ENCODE measurements at places on chromosomes 4 and X.

GRCh38 chr4:136078976-136079375 is 1453.3 kb downstream of the PCDH18 start:
- H3K4me1 ChIP-seq = no peaks in the 10 kb centered on the region
- no peaks in the 10 kb centered on the region for H3K36me3 ChIP-seq
- no peaks in the 10 kb centered on the region for H3K27me3 ChIP-seq
- no peak overlapping the region for H3K27ac ChIP-seq
- no peak for DNase-seq

GRCh38 chr4:165714650-165715049 is 158.4 kb upstream of the TLL1 start:
- no peaks in the 10 kb centered on the region for H3K4me1 ChIP-seq
- no peak overlapping the region for H3K27ac ChIP-seq
- no peaks in the 10 kb centered on the region for H3K27me3 ChIP-seq
- no peak overlapping the region for H3K4me3 ChIP-seq

DNA sequence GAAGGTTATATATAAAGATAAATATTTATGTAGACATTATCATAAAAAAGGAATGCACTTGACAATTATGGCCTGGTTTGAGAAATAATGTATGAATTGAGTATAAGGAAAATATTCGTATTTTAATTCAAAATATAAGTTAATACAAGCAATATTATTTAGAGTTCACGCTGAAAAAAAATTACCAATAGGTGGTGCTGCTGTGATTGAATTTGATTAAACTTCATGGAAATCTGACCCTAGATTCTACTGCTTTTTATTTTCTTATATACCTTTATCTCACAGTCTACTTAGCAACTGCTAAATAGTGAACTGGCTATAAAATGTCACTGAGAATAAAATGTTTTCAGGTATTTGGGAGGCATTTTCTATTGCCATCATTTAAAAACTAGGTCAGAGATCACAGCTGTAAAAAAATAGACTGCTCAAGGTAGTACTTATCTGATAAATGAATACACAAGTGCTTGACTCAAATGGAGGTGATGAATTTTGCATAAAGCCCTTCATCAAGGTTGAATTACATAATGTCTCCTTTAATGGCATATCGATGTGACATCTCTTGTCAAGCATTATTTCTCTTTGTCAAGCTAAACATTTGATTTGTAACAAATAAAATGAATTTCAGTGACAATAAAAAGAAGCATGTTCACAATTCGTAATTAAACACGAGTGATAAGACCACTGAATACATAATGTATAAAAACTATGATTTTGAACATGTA is 1638.8 kb upstream of the PCDH7 start:
- no peaks in the 10 kb centered on the region for H3K4me1 ChIP-seq
- DNase-seq = no peak
- H3K36me3 ChIP-seq = no peaks in the 10 kb centered on the region
- H3K27me3 ChIP-seq = no peaks in the 10 kb centered on the region

DNA sequence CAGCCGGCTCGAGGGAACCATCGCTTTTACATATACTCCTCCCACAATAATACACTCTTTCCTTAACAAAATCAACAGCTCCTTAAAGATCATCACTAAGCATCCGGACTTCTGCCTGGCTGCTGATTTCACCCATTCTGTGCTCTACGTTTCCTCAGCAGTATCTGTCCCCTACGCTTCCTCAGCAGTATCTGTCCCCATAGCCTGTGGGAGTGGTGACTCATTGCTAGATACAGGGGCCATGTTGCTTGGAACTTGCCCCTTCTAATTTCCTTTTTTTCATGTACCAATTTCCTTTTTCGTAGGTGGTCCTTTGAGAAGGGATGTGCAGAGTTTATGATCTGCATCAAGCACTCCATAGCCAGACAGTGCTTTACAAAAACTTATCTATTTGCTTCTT is 18.6 kb downstream of the MAP3K15 start:
- no peaks in the 10 kb centered on the region for H3K36me3 ChIP-seq
- DNase-seq = no peak
- no peak overlapping the region for H3K27ac ChIP-seq
- no peaks in the 10 kb centered on the region for H3K27me3 ChIP-seq
- no peak overlapping the region for H3K4me3 ChIP-seq
- no peaks in the 10 kb centered on the region for H3K4me1 ChIP-seq

- no peaks in the 10 kb centered on the region for H3K27me3 ChIP-seq
- H3K4me3 ChIP-seq = no peak overlapping the region
- H3K36me3 ChIP-seq = no peaks in the 10 kb centered on the region
- peaks cover 36% of the 10 kb centered on the region for H3K4me1 ChIP-seq
- no peak for DNase-seq
- peak overlapping the region; percentile 80 for H3K27ac ChIP-seq
Observed at GRCh38 chr4:158767451-158767850, 1.4 kb upstream of the FNIP2 start.

DNA sequence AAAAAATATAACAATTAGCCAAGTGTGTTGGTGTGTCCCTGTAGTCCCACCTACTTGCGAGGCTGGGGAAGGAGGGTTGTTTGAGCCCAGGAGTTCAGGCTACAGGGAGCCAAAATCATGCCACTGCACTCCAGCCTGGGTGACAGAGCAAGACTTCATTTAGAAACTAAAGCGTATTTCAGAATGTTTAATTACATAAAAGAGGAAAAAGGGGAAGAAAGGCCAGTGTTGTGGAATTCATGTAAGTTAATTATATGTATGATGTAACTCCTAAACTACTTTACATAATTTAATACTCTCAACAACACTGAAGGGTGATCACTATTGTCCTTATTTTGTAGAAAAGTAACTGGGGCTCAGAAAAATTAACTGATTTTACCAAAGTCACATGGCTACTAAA is 67.2 kb upstream of the HOPX start:
- peaks cover 5% of the 10 kb centered on the region for H3K4me1 ChIP-seq
- no peaks in the 10 kb centered on the region for H3K27me3 ChIP-seq
- H3K36me3 ChIP-seq = no peaks in the 10 kb centered on the region

DNA sequence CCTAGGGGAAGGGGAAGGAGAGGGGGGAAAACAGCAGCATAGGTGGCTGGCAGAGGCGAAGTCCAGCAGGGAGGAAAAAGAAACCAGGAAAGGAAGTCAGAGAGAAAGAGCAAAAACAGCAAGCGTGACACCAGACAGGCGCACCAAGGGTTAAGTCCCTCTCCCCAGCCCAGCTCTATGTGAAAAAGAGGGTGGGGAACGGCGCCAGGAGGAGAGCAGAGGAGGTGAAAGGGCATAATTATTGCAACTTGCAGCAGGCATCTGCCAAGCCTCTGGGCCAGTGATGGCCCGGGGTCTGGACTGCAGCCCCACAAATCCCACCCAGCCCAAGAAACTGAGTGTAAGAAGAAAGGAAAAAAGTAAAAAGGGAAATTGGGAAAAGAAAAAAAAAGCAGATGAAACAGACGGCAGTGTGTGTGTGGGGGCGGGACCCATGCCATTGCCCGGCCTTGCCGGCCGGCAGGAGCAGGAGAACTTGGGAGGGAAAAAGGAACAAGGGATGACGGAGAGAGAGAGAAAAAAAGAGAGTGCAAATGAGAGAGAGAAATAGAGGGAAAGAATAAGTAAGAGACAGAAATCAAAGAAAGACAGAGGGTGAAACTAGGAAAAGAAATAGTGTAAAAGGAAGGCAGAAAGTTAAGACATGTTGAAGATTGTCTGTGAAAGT is 14.1 kb upstream of the RHOXF2 start:
- no peaks in the 10 kb centered on the region for H3K27me3 ChIP-seq

- H3K4me3 ChIP-seq = no peak overlapping the region
- no peak overlapping the region for H3K27ac ChIP-seq
- no peak for DNase-seq
- H3K4me1 ChIP-seq = peaks cover 20% of the 10 kb centered on the region
- H3K36me3 ChIP-seq = peaks cover 11% of the 10 kb centered on the region
Observed at GRCh38 chrX:56788717-56789122, 59.7 kb downstream of the NBDY start.

DNA sequence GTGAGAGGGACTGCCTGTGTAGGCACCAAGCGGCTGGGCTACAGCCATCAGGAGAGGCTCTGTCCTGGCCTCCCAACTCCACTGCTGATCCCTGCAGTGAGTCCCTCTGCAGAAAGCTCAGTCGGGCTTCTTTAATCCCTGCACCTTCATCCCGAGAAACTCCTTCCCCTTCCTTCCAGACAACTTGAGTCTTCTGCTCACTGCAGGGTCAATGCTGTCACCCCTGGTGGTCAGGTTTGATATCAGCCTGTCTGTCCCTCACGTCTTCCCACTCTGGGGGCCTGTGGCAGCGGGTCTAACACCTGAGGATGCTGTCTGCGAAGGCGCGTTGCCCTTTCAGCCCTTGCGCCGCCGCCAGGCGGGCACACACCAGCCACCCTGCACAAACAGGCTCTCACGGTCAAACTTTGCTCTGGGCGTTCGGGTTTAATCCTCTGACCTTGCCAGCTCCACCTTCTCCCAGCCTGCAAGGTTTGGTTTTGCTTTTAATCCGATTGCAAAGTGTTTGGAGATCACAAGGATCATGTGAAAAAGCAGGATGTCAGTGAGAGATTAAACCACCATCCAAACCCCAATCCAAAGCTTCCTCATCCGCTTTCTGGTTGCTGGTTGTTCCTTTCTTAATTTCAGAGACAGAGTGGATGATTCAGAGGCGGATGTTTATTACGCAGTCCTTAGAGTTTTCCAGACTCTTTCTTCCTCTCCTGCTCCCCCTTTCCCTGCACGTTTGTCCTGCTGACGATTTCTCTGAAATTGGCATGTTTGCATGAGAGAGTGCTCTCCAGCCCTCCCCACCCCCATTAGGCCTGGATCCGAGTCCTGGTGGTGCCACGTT is 74.8 kb upstream of the SLC34A2 start:
- no peak overlapping the region for H3K27ac ChIP-seq
- H3K36me3 ChIP-seq = no peaks in the 10 kb centered on the region
- no peaks in the 10 kb centered on the region for H3K4me1 ChIP-seq
- no peak overlapping the region for H3K4me3 ChIP-seq

GRCh38 chrX:104098919-104099318 is 13.4 kb upstream of the ZCCHC18 start:
- no peak overlapping the region for H3K27ac ChIP-seq
- no peak for DNase-seq
- H3K27me3 ChIP-seq = no peaks in the 10 kb centered on the region
- H3K36me3 ChIP-seq = peaks cover 1% of the 10 kb centered on the region

DNA sequence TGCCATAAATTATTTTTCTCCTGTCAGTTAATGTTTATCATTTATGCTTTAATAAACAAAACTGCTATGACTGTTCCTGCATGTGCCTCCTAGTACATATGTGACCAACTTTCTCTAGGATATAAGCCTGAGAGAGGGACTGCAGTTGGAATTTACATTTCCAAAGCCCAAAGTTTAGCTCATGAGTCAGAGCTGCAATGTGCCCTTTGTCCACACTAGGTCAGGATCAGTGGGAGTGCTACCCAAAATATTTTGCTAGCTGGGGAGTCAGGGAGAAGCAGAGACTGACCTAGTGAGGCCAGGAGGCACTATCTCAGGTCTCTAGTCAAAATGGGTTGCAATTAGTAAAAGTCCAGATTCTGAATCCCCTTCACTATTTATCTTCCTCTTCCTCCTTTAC is 92.7 kb downstream of the AR start:
- H3K36me3 ChIP-seq = no peaks in the 10 kb centered on the region
- no peaks in the 10 kb centered on the region for H3K4me1 ChIP-seq
- H3K4me3 ChIP-seq = no peak overlapping the region
- no peak overlapping the region for H3K27ac ChIP-seq
- no peak for DNase-seq

DNA sequence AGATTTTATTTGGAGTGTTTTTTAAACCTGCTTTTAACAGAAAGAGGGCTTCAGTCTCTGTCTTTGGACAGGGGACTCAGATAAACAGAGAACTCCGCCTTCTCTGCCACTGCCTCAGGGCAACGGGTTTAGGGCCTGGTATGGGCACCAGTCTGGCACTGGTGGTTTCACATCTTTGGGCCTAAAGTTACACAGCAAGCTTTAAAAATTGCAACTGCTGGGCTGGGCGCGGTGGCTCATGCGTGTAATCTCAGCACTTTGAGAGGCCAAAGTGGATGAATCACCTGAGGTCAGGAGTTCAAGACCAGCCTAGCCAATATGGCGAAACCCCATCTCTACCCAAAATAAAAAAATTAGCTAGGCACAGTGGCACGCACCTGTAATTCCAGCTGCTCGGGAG is 10.3 kb upstream of the NAT8L start:
- H3K4me1 ChIP-seq = no peaks in the 10 kb centered on the region
- H3K27ac ChIP-seq = no peak overlapping the region
- H3K4me3 ChIP-seq = no peak overlapping the region
- no peaks in the 10 kb centered on the region for H3K36me3 ChIP-seq

Measured in activated naive CD8-positive, alpha-beta T cell treated with anti-CD3 and anti-CD28 coated beads, Interleukin-2, amount 50 U/mL, for 24 hours (primary cell).